Activated T-cell treated with anti-CD3 and anti-CD28 coated beads for 48 hours (primary cell): ENCODE measurements at places on chromosomes 7 and 10.
A peak's percentile ranks its signal among the peaks of the same experiment; 100 is the strongest.

DNA sequence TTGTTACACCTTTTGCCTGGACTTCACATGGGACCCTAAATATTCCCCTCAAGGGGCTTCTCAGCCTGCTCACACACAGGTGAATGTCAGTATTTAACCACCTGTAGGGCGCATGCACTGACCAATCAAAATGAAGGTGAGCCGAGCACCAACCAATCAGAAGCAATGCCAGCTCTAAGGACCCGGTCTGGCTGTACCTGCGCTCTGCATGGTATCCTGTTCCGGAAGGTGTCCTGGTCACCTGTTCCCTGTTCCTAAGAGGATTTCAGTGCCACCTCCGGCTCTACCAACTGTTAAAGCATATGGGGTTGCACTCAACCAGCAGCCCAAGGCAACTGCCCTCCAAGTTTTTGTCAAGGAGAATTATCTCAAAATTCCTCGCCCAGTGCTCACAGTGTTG lies 18.4 kb upstream of the CALN1 start:
- DNase-seq, result no peak

DNA sequence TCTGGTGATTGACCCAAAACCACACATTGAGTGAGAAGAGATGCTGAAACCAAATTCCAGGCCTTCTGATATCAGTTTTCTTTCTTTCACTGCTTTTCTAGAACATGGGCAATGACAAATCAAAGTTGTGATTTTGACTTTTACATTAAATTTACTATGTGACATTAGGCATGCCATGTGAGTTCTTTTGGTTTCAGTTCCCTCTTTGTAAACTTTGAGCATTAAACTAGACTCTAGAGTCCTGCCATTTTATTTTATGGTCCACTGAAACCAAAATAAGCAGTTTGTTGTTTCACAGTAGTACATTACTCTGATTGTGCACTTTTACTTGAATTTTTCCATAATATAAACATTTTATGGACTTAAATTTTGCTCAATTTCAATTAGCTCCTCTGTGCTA lies 381.1 kb upstream of the SEMA3D start:
- DNase-seq, result no peak

DNA sequence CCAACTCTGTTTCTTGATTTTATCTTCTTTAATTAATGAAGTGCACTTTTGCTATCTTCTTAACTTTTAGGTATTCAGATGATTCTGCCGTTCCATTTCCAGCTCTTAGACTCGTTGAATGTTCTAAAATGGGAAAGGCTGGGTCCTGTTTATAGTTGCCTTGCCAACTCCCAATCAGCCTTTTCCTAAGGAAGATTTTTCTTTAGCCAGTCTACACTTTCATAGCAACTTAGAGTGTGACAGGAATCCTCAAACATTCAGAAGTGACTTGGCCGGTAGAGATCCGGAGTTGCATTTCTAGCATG lies 23.0 kb upstream of the TRIL start:
- no peak for DNase-seq

DNA sequence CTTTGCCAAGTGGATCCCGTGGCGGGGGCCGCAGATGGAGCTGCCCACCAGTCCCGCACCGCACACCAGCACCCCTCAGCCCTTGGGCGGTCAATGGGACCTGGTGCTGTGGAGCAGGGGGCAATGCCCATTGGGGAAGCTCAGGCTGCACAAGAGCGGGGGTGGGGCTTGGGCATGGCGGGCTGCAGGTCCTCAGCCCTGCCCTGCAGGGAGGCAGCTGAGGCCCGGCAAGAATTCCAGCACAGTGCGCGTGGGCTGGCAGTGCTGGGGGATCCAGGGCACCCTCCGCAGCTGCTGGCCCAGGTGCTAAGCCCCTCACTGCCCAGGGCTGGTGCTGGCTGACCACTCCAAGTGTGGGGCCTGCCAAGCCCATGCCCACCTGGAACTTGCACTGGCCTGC lies 136.2 kb upstream of the ANKRD30A start:
- no peak for DNase-seq

DNA sequence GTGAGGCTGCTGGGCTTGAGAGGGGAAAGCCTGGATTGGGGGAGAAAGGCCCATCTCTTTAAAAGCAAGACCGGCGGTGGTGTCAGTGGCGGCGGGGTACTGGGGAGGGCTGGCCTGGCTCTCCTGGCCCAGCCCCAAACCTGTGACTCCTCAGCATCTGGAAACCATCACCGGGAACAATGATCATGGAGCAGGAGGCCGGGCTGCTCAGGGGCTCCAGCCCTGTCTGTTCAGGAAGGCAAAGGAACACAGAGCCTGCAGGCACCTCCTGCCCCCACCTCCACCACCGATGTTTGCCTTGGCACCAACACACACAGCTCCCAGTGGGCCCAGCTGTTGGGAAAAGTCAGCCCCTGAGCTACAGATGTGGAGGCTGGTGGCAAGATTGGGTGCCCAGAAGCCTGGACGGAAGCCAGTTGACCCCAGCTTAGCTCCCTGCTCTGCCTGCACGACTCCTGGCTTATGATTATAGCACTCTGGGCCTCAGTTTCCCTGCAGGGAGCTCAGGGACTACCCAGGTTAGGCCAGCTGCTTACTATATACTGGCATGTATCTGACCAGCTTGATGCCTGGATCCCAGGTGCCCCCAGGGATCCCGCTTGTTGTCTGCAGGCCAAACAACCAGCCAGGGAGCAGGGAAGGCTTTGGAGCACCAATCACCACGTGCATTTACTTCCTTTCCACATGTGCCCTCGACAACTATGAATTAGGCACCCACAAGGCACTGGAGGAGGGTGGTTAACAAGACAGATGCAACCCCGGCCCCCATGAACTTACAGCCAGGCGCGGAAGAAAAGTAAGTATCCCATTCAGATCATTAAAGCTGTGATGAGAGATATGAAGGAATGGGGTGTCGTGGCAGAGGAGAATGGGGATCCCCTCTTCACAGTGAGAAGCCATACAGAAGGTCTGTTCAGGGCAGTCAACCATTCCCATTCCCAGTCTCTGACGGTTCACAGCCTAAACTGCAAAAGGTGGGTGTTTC lies 37.3 kb downstream of the ZCCHC24 start:
- DNase-seq, result no peak

- DNase-seq, result no peak
Measured at GRCh38 chr10:92810934-92811532, 37.3 kb upstream of the EXOC6 start.

DNA sequence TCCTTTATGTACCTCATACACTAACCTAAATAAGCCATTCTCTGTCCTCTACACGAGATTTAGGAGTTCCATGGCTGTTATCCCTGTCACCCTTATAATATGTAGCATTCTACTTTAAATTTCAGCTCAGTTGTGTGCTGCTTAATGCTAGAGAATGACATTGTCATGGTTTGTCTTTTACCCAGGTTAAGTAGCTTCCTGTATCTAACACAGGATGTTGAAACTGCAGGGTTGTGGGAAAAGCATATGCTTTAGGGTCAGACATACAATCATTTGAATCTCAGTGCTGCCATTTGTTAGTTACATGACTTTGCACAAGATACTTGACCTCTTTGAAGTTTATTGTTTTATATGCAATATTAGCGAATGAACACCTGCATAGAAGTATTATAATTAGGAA lies 235.1 kb upstream of the CACNA2D1 start:
- no peak for DNase-seq

DNA sequence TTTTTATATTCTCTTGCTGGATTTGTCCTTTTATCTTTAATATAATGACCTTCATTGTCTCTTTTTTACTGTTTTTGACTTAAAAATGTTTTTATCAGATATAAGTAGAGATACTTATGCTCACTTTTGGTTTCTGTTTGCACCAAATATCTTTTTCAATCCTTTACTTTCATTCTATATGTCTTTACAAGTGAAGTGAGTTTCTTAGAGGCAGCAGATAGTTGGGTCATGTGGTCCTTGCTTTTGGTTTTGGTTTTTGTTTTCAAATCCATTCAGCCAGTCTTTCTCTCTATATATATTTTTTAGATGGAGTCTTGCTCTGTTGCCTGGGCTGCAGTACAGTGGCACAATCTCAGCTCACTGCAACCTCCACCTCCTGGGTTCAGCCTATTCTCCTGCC lies 932.4 kb upstream of the LRRTM3 start:
- DNase-seq, result no peak

GRCh38 chr7:2138146-2138765 lies 94.5 kb downstream of the MAD1L1 start:
- DNase-seq, result peak; percentile 41

DNA sequence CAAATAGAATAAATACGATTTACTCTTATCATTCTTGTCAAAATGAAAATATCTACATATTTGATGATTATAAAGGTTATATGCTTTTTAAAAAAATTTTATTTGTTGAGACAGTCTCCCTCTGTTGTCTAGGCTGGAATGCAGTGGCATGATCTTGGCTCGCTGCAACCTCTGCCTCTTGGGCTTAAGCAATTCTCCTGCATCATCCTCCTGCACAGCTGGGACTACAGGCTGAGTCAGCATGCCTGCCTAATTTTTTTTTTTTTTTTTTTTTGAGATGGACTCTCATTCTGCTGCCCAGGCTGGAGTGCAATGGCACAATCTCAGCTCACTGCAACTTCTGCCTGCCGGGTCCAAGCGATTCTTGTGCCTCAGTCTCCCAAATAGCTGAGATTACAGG lies 48.9 kb downstream of the PUS7 start:
- no peak for DNase-seq

- DNase-seq, result no peak
Measured at GRCh38 chr10:126119599-126119998, 223.2 kb downstream of the FANK1 start.

- no peak for DNase-seq
Measured at GRCh38 chr10:86665868-86666267, 2.4 kb upstream of the LDB3 start.

GRCh38 chr7:40643664-40644063 lies 508.9 kb downstream of the SUGCT start:
- DNase-seq, result no peak

GRCh38 chr7:140127360-140128127 lies 49.2 kb downstream of the KDM7A start:
- no peak for DNase-seq

GRCh38 chr7:134420424-134421125 lies 38.3 kb downstream of the AKR1B1 start:
- DNase-seq, result no peak

- no peak for DNase-seq
Measured at GRCh38 chr7:129536323-129536722, 34.0 kb downstream of the SMKR1 start.

- no peak for DNase-seq
Measured at GRCh38 chr7:29915481-29916215, 74.0 kb downstream of the SCRN1 start.

DNA sequence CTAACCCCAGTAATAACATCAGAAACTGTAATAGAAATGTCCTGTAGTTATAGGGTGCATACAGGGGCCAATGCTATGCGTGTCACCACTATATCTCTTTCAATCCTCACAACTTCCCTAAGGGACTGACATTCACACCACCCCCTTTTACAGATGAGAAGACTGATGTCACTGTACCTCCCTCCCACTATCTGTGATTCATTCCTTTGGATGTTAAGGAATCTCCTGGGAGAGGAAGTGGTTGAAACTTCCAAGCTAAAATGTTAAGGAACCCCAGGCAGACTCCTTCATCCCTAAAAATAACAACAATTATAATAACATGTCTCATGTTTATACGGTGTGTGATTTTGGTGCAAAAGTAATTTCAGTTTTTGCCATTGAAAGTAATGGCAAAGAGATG lies 5.4 kb downstream of the COL13A1 start:
- no peak for DNase-seq

DNA sequence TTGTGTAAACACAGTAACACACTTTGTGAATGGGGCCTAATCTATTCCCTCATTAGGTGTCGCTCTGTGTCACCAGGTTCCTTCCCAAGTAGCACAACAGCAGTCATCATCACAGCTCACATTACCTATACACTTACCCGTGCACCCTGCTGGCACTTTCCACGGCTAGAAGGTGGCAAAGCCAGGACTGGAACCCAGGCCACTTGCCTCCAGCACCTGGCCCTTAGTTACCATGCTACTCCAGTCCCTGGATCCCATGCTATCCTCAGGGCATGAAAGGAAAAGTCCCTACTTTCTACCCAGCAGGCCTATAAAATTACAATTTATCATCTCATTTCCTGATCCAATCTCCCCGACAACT lies 18.4 kb downstream of the SMURF1 start:
- DNase-seq, result no peak

- no peak for DNase-seq
Measured at GRCh38 chr10:129725890-129726631, 238.0 kb downstream of the EBF3 start.

DNA sequence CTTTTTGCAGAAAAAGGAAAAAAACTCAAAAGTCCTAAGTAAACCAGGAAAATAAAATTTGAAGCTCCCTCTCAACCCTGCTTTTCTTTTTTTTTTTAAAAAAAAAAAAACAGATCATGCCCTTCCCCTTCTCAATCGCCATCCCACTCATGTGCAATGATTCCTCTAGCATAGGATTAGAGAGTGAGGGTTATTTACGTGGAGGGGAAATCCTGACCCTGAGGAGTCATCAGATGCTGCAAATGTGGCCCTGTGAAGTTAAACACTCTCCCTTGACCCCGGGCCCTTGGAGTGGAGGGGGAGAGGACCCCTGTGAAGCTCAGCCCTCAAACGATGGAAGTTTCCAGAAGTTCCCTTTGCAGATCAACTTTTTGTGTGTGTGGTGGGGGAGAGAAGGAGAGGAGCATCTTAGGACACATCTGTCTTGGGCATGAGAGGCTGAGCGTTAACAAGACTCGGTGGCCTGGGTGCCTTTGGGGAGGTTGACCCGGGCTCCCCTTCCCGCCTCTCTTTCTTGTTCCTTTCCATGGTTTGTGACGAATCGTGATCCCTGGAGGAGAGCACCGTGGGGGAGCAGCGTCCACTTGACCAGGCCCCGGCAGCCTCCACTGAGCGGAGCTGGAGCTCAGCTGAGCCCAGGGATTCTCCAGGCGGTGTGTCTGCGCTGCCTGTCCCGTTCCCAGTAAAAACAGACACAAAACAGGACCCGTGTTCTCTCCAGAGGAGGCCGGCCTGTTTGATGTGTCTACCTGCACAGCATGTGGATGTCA lies 1.5 kb upstream of the SHH start:
- no peak for DNase-seq

- no peak for DNase-seq
Measured at GRCh38 chr10:92054807-92055206, 131.2 kb downstream of the BTAF1 start.

GRCh38 chr10:97647556-97647955 lies 7.1 kb downstream of the PI4K2A start:
- no peak for DNase-seq

GRCh38 chr10:77905086-77905748 lies 21.3 kb downstream of the DLG5 start:
- DNase-seq, result no peak

GRCh38 chr10:1807924-1808323 lies 70.6 kb upstream of the ADARB2 start:
- DNase-seq, result no peak

- no peak for DNase-seq
Measured at GRCh38 chr7:7922684-7923385, 45.8 kb upstream of the GLCCI1 start.
